ENCODE measurements at places on chromosomes 4 and X.

DNA sequence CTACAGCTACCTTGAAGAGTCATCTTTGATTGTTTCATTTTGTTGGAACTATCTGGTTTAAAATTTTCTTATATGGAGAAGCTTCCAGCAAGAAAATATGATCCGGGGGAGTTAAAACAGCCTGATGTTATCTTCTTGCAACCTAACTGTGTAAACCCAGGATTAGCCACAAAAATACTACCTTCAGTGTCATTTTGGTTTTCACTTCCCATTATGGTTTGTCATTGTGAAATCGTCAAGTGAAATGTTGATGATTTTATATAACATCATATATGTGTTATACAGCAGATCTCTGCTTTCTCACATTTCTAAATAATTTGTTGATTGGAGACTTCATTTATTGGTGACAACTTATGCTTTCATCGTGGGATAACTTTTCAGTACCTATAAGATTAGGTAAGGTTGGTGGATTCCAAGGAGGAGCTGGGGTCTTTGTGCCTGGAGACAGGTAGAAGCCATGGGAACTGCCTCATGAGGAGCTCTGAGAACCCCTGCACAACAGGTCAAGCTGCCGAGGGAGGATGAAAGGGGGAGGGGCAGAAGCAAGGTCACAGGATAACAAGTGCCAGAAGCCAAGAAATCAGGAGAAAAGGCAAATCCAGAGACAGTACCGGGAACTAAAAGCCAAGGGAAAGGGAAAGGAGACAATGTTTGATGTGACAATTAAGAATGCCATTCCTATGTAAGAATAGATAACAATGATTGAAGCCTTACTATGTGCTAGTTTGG, 7.2 kb downstream of the ARHGAP24 start:
- DNase-seq, result no peak

- DNase-seq, result no peak
Observed at GRCh38 chr4:20359692-20360091, 108.0 kb downstream of the SLIT2 start.

DNA sequence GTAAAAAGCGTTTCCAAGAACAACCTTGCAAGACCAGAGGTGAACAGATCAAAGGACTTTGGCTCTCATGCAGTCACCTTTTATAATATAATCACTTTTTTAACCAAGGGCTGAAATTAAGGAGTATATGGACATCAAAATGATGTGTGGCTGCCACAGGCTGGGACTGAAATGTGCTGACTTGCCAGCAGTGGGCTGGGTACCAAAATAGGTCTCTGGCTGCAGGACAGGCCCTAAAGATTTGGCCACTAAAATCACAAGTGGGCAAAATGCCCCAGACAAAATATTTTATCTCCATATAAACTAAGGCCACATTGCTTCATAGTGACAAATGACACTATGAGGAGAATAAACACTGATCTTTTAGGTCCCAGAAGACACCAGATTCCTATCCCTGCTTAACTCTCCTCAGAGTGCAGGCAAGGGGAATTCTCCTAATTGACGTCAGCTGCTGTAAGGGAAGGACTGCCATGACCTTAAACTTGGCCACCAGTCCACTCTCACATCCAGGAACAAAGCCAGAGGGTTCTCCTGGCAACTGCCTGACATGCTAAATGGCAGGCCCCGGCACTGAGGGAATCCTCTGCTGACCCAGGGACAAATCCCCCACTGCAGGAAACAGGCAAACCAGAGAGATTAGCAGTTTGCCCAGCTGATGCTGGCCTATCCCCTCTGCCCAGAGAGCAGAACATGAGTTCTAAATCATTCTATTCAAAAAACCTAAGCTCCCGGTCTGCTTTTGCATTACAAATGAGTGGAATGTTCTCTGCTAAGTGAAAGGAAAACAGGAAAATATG, 155.8 kb downstream of the PPP3CA start:
- peak; percentile 87 for DNase-seq

- DNase-seq, result peak; percentile 67
Observed at GRCh38 chrX:10608099-10608498, 12.3 kb downstream of the MID1 start.

- no peak for DNase-seq
Observed at GRCh38 chrX:1306909-1307625, 29.5 kb upstream of the IL3RA start.

GRCh38 chr4:30920043-30920442, 199.9 kb downstream of the PCDH7 start:
- no peak for DNase-seq

DNA sequence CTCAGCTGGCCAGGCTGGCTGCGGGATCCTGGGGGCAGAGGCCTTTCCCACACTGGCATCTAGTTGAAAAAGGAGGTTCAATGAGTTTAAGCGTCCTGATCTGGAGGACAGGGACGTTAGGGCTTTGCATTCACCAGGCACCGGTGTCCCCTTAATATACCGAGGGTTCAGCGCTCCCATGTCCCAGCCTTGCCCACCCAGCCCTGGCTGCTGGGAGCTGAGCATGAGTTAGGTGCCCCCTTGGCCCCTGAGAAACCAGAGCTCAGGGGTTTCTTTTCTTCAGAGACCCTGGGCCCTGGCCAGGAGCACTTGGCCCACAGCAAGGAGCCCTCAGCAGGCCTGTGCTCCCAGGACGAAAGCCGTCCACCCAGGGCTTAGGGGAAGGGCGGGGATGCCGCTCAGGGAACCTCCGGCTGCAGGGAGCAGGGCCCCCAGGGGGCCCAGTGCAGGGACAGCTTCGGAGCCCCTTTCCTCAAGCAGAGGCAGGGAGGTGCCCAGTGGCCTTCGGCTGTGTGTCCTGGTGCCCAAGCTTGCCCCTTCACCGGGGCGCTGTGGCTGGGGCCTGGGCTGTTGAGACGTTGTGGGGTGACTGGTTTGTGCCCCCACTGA, 20.9 kb upstream of the DUSP9 start:
- DNase-seq, result no peak

GRCh38 chr4:35358001-35358584, 886.2 kb downstream of the ARAP2 start:
- no peak for DNase-seq

GRCh38 chr4:123166023-123166422, 230.6 kb upstream of the SPRY1 start:
- DNase-seq, result no peak

DNA sequence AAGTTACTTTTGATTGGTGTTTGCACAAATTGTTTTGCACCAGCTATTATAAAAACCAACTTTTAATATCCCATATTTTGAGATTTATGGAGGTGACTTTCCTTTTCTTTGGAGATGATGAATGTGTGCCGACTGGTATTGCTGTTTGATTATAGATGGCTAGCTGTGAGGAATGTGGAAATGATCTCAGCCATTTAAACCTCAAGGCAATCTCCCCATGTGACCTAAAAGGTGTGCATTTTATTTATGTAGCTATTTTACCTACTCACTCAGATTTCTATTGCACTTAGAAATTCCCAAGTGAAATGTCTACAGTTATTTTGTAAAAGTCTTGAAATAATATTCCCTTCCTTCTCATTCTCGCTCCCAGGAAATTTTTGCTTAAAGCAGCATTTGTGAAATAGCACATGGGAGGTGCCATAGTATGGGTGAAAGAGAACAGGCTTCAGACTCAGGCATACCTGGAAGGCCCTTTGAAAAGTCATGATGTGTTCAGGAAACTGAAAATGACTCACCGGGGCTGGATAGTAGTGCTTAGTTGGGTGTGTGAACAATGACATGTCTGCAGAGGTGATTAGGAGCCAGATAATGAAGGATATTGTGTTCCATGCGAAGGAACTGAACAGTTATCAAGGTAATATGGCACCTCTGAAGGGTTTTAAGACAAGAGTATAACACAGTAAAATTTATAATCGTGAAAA, 247.6 kb downstream of the CBLL2 start:
- DNase-seq, result no peak

- DNase-seq, result no peak
Observed at GRCh38 chrX:1440506-1440905, 12.2 kb downstream of the ASMTL start.

DNA sequence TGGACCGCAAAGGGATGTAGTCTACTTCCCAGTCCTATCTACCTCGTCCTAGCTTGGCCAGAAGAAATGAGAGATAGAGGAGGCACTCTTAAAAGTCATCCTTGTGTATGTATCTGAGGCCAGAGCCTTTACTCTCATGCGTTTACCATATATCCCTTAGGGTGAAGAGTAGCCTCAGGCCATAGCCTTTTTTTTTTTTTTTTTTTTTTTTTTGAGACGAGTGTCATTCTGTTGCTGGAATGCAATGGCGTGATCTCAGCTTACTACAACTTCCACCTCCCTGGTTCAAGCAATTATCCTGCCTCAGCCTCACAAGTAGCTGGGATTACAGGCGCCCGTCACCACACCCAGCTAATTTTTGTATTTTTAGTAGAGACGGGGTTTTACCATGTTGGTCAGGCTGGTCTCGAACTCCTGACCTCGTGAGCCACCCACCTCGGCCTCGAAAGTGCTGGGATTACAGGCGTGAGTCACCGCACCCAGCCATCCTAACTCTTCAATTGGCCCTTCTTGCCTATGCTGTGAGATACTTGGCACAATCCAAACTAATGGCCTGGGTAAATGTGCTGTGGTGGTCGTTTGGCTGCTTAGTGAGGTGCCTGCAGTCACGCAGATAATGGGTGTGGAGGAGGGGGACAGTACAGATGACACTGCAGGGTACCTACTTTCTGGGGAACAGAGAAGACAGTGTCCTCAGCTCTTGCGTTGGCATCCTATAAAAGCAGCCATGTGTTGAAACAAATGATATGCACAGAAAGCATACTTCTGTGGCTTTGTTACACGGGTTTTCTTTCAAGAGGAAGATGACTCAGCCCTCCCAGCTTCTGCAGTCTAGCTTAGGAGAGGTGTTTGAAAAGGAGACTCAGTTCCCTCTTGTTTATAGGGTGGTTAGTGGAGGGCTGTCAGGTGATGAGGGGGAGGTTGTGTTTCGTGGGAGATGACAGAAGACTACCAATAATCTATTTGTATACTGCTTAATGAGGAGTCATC, 10.4 kb upstream of the DGAT2L6 start:
- peak; percentile 71 for DNase-seq

GRCh38 chr4:45518832-45519231, 605.0 kb downstream of the GABRG1 start:
- no peak for DNase-seq

DNA sequence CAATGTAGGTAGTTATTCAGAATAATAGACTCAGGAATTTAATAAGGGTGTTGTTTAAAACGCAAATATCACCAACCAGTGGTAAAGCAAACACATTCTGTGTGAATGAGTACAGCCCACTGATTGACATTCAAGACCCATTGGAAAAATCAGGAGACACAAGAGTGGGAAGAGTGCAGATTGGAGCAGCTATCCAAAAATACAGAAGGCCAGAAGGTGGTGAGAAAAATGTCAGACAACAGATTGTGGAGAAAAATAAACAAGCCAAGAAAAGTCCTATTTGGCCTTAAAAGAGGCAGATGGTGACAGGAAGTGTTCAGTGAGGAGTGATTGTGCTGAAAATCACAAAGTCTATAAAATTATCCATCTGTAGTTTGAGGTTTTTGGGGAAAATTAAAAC, 39.3 kb downstream of the CPE start:
- DNase-seq, result no peak

- peak; percentile 2 for DNase-seq
Observed at GRCh38 chr4:187333151-187333550, 609.5 kb upstream of the FAT1 start.

DNA sequence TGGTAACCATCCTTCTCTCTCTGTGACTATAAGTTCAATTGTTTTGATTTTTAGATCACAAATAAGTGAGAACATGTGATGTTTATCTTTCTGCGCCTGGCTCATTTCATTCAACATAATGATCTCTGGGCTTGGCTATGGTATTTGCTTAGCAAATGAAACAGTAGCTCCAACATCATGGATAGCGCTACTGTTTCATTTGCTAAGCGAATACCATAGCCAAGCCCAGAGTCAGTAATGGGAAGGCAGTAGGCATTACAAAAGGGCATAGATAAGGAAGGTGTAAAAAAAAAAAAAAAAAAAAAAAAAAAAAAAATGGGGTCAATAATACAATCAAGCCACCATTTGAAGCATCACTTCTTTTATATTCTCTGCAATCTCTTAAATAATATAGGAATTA, 469.0 kb upstream of the ATOH1 start:
- DNase-seq, result no peak

- no peak for DNase-seq
Observed at GRCh38 chr4:140251571-140251970, 97.6 kb upstream of the MAML3 start.

DNA sequence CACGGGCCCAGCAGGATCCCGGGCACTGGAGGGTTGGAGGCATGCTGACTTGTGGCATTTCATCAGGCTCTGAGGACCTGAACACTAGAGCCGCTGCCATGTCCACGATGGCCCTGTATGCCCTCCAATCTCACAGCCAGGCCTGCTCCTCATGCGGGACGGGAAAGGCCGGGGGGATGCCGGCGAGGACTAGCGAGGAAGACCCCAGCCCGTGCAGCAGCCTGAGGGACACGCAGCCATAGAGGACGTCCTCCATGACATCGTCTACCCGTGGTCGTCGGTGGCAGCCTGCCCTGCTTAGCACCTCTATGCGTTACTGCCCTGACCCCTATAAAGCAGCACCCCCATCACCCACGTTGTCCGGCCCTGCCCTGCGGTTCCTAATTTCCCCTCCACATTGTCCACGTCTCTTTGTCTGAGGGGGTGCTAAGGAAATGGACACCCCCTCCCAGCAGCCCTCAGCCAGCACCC, 32.6 kb downstream of the HMX1 start:
- no peak for DNase-seq

DNA sequence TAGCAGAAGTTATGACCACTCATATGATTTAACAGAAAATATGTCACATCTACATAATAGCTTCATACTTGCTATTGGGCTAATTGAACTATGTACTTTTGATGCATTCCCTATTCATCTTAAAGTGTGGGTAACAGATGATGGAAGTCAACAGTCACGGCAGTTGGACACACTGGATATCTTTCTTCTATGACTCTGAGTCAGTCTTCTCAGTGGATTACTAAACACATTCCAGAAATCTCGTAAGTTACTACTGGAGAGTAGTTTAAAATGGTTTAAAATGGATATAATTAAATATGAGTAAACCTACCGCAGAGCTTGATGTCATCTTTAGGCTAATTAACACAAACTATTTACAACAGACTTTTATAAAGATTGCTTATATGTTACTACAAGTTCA, 30.1 kb upstream of the CFAP299 start:
- DNase-seq, result peak; percentile 19

- no peak for DNase-seq
Observed at GRCh38 chrX:11535156-11535919, 130.4 kb downstream of the ARHGAP6 start.

GRCh38 chr4:10008609-10009005, 12.7 kb downstream of the SLC2A9 start:
- no peak for DNase-seq

GRCh38 chr4:79042079-79042674, 102.9 kb upstream of the PAQR3 start:
- DNase-seq, result peak; percentile 65

DNA sequence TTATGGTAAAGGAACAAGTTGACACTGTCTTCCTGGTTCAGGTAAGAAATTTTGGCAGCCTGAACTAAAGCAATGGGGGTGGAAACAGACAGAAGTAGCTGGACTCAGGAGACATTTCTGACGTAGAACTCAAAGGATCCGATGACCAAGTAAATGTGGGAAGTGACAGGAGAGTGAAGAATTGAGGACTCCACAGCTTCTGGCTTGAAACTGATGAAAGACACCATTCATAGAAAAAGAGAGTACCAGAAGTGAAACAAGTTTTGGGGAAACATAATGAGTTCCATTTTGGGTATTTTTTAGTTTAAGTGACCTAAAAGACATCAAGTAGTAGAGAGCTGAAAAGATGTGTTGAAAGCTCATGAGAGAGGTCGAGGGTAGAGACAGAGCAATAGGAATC, 5.7 kb downstream of the FAM120C start:
- DNase-seq, result no peak

- peak; percentile 61 for DNase-seq
Observed at GRCh38 chrX:114611018-114611619, 27.2 kb downstream of the HTR2C start.

- peak; percentile 80 for DNase-seq
Observed at GRCh38 chrX:77505227-77505626, 58.0 kb downstream of the FGF16 start.
